ENCODE measurements at places on chromosomes 16 and 17. TPM values are rescaled to one million over a fixed set of nuclear protein-coding genes. Genes with fewer than 3 reads are reported as not detected.

The NXPH3 gene
- total RNA-seq, result not detected

The CYGB gene
- 3.0 TPM for total RNA-seq

- no peak for DNase-seq
- H3K4me1 ChIP-seq, result peaks cover 9% of the 10 kb centered on the region
- no peak overlapping the region for H3K4me3 ChIP-seq
- H3K36me3 ChIP-seq, result no peaks in the 10 kb centered on the region
- no peak overlapping the region for H3K27ac ChIP-seq
These were observed 10.3 kb downstream of the TOB1 start for GRCh38 chr17:50855708-50856330.

- H3K36me3 ChIP-seq, result peaks cover 4% of the 10 kb centered on the region
- H3K4me3 ChIP-seq, result peak overlapping the region; percentile 95
- DNase-seq, result peak; percentile 84
- H3K27ac ChIP-seq, result peak overlapping the region; percentile 97
- H3K4me1 ChIP-seq, result peaks cover 32% of the 10 kb centered on the region
These were observed 5.8 kb upstream of the UNK start for GRCh38 chr17:75778861-75779249.

GRCh38 chr17:83088451-83088850 is 9.0 kb downstream of the METRNL start:
- H3K36me3 ChIP-seq, result no peaks in the 10 kb centered on the region
- no peaks in the 10 kb centered on the region for H3K4me1 ChIP-seq
- H3K27ac ChIP-seq, result no peak overlapping the region
- DNase-seq, result no peak
- H3K27me3 ChIP-seq, result no peaks in the 10 kb centered on the region

All from B cell (primary cell).